ENCODE measurements at places on chromosomes 3 and 15.

DNA sequence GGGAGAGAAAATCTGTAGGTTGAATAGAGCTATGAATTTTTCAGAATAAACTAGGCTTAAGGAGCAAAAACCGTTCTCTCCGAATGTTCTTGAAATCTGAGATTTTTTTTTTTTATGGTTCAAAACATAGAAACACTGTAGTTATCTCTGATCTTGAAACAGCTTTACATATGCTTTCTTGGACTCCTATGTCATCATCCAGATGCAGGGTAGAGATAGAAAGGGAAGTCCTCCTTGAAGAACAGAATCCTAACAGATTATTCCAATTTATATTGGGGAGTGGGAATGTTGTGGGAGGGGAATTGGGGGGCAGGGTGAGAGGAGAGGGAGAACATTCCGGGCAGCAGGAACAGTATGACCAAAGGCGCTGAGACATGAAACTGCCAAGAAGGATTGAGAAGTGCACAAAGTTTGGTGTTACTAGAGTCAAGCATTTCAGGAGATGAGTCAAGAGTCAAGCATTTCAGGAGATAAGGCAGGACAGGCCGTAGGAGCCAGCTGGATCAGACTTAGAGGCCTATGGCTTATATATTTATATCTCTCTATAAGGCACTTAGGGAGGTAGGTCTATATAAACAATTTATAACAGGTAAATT, 21.9 kb upstream of the ST3GAL6 start:
- DNase-seq = no peak

DNA sequence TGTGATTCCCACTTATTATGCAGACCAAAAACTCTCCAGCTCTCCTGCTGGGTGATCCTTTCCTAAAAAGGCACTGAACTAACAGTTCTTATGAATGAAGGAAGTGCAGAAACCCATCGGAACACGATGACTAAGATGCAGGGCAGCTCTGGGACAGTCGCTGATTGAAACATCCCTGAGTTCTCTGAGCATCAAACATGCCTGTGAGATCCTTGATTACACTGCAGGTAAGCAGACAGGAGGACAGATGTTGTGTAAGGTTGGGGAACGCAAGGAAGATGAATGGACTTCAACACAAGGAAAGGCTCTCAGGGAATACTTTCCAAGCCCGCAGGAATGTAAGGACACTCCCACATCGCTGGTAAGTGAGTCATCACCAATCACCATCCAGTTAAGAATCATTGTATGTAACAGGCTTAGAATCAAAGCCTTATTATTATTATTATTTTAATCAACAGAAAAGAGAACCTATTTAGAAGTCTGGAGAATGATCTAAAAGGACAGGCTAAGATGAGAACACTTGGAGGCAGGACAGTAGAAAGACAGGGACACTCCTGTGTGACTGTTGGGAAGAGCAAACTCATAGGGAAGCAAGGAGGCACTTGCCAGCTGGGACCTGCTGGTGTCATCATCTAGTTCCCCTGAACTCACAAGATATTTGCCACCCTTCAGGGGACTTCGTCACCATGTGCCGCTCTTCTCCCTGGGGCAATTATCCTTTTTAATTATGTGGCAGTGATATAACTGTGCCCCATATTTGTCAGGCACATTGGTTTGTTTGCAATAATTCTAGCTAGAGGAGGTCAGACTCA, 26.0 kb downstream of the TMEM158 start:
- peak; percentile 75 for DNase-seq

- DNase-seq = no peak
Measured at GRCh38 chr3:104911376-104911775, 455.3 kb upstream of the ALCAM start.

- no peak for DNase-seq
Measured at GRCh38 chr3:159263750-159264553, 462.1 kb downstream of the MFSD1 start.

- DNase-seq = peak; percentile 78
Measured at GRCh38 chr3:149970716-149971402, at the start of gene PFN2. PFN2 (minus strand) TSS chr3:149970895; CDS start chr3:149970856, 39 bp downstream.

- peak; percentile 50 for DNase-seq
Measured at GRCh38 chr3:185744997-185745843, 79.6 kb downstream of the IGF2BP2 start.

- DNase-seq = no peak
Measured at GRCh38 chr3:12142476-12142875, 16.2 kb downstream of the TIMP4 start.
